ENCODE measurements at places on chromosomes 16 and 17.

DNA sequence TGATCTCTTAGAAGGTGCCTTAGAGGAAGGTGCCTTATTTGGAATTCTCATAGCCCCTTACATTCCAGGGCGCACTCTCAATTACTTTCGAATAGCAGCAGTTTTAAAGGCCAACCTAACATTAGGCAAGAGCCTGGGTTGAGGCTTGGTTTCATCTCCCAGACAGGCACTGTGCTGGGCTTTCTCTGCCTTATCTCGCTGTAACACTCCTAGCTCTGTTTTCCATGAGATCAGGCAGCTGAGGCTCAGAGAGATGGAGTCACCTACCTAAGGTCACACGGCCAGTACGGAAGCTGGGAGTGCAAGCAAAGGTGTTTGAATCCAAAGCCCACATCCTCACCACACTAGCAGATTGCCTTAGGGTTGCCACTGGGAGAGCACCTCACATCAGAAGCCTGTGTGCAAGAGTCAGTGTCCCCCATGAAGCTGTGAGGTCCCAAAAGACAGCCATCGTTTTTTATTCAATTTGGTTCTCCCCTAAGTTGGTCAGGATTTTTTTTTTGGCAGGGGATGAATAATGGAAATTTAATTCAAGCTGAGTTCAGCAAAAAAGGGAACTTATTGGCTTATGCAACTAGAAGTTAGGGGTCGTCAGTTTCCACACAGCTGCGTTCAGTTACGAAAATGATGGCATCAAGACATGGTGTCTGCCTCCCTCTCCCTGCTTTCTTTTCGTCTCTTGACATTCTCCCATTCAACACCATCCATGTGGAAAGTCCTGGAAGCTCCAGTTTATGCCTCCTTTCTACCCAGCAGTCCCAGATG lies 206.4 kb downstream of the KATNIP start:
- no peak for DNase-seq

- no peak for DNase-seq
These were observed 35.8 kb downstream of the NF1 start for GRCh38 chr17:31130286-31131224.

DNA sequence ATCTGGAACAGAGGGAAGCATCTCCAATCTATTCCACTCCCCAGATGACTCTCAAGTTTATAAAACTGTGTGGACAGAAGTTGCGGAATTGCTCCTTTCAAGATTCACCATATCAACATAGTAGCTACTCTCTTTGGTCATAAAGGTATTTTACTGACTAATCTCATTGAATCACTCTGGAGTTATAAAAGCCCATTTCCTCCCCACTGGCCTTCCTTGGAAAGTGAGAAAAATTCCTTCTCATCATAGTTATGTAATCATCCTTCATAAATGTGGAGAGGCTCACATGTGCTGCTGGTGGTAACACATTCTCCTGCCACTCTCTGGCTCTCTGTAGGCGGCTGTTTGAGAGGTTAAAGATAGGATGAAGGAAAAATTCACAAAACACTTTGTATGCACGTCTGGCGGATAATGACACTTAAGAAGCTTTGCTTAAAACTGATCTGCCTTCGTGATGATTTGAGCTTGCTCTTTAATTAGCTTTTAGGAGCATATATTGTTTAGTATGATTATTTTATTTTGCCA lies 1034.0 kb upstream of the EEF2KMT start:
- DNase-seq = no peak

DNA sequence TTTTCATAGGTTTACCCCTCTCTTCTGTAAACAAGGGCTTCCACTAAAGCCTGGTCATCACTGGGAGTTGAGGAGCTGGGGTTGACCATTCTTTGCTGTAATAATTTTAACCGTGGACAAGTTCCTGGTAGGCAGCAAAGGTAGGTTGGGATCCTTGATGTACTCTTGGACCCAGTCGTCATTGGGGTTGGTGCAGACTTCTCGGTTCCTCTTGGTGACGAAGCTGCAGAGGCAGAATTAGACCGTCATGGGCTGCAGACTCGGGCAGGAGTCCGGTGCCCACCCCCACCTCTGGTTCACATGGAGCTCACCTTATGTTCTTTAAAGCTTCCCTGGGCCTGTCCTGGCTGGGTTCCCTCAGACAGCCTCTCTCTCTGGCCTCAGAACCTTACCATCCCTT lies 3.8 kb downstream of the CCL16 start:
- no peak for DNase-seq

DNA sequence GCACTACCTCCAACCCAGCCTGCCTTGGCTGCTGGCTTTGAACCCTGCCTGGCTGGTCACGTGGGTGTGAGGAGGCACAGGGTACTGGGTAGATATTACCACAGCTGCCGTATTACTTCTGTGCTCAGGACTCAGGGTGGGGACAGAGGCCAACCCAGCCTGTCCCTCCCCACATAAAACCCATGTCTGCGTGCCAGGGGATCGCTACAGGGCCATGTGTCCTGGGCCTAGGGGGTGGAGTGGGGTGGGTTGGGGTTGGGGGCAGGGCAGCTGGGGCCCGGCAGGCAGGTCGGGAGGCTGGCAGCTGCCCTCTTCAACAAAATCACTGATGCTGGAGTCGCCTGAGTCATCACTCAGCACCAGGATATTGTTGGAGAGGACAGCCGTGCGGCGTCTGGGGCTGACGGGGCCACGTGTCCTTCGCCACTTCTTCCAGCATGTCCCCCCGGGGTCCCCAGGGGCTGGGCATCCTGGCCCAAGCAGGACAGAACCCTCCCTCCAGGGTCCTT lies 39.7 kb upstream of the PVALEF start:
- DNase-seq = peak; percentile 62

- no peak for DNase-seq
These were observed 27.0 kb downstream of the ADGRG5 start for GRCh38 chr16:57569306-57569946.

GRCh38 chr17:53627511-53627910 lies 195.2 kb upstream of the KIF2B start:
- DNase-seq = no peak

DNA sequence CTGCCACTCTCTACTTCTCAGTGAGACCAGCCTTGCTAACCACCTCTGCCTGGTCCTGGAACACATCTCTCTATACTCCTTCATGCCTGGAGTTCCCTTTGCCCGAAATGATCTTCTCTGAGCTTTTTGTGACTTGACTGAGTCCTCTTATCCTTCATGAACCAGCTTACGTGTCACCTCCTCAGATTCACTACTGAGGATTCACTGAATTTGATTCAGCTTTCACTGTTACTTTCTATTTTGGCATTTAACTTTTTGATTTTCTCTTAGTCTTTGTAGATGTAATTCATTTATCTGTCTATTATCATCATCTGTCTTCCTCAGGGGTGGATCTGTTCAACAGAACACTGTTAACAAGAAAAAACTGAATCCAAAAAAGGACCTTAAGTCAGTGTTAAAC lies 95.6 kb downstream of the RPGRIP1L start:
- DNase-seq = no peak

DNA sequence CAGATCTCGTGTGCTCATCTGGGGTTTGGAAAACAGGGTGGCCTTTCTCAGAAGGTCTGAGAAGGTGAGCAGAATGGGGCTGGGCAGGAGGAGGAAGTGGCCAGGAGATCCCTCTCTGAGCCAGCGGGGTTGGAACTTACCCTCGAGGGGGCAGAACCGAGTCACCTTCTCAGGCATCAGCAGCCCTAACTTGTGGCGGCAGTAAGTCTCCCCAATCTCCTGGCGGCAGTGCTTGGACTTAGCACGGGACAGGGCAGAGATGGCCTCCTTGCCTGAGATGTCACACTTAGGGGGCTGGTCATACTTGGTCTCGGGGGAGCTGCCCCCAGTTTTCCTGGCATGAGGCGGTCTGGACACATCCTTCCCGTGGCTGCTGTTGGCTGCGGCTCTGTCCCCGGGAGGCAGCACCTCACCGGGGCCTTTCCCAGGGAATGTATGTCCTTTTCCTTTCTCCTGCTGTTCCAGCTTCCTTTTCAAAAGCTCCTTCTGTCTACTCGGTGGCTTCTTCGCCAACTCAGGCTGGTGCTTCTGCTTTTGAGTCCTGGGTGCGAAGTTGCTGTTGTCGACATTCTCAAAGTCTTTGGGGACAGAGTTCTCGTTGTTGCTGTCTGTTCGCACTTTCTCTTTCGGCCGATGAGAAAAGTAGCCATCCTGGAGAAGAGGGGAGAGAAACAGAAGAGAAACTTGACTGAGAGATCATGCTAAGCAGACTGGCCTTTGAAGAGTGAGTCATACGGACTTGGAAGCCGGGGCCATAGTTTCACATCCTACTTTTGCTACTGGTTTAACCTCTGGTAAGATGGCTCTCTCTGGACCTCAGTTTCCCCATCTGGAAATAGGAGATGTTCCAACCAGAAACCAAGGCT lies 211.7 kb downstream of the XYLT1 start:
- no peak for DNase-seq

DNA sequence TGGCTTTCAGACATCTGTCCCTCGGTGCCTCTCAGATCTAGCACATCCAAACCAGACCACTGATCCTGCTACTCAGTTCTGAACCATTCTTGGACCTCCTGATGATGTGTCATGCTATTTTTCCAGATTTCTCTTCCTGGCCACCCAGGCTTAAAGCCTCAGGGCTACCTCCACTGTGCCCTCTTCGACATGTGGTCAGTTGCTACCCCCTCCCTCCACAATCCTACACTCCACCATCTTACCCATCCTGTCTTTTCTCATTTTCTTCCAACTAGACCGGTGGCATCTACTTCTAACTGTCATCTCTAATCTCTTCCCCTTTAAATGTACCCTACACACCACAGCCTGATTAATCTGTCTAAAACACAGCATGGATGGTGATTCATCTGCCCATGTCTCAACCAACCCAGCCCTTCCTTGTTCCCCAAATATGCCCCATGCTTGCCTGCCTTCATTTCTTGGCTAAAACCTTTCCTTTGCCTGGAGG lies 478.6 kb downstream of the SLC39A11 start:
- no peak for DNase-seq

DNA sequence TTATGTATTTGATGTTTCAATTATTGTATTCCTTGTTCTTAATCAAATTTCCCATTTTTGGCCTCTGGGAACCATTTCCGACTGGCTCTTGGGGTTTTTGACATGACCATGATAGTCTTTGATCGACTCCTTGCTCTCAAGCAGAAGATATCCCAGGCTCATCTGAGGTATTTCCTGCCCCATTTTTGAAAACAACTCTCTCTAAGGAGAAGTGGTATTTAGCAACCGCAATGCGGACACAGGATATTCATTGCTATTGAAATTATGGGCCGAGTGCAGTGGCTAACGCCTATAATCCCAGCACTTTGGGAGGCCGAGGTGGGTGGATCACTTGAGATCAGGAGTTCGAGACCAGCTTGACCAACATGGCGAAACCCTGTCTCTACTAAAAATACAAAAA lies 5.5 kb downstream of the TANGO6 start:
- DNase-seq = no peak

- no peak for DNase-seq
These were observed 212.3 kb upstream of the SDK2 start for GRCh38 chr17:73856556-73856955.

- DNase-seq = no peak
These were observed 16.2 kb downstream of the ZNF276 start for GRCh38 chr16:89737341-89738071.

- peak; percentile 26 for DNase-seq
These were observed 1.7 kb downstream of the SLC22A31 start for GRCh38 chr16:89198417-89199240.

DNA sequence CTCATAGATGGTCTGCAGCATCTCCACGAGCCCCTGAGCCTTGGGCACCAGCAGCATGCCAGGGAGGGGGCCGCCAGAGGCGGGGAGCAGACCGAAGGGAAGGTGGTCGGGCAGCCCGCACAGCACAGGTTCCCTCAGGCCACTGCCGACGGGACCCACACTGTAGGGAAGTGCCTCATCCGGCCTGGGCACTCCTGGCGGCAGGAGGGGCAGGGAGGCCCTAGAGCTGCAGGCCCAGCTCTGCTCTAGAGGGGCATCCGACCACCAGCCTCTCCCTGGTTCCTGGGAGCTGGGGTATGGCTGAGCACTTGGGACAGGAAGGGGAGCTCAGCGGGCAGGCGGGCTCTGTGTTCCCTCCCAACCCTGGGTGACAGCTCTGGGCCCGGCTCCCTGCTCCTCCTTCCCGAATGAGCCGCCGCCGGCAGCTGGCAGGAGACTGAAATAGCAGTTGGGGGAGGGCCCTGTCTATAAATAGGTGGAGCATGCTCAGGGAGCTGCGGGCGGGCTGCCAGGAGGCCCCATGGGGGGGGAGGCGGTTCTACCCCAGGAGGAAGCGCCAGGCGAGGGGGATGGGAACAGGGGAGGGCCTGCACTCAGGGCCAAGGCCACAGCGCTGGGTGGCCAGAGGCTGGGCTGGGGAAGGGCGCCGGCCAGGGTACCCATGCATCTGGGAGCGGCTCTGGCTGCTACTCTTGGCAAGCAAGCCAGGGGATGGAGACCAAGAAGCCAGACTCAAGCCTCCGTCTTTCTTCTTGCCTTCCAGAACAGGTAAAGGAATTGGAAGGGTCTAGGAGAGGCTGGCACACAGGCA lies 12.4 kb downstream of the HDAC5 start:
- DNase-seq = peak; percentile 96

GRCh38 chr17:50556803-50557202 lies 3.7 kb upstream of the CACNA1G start:
- peak; percentile 60 for DNase-seq

DNA sequence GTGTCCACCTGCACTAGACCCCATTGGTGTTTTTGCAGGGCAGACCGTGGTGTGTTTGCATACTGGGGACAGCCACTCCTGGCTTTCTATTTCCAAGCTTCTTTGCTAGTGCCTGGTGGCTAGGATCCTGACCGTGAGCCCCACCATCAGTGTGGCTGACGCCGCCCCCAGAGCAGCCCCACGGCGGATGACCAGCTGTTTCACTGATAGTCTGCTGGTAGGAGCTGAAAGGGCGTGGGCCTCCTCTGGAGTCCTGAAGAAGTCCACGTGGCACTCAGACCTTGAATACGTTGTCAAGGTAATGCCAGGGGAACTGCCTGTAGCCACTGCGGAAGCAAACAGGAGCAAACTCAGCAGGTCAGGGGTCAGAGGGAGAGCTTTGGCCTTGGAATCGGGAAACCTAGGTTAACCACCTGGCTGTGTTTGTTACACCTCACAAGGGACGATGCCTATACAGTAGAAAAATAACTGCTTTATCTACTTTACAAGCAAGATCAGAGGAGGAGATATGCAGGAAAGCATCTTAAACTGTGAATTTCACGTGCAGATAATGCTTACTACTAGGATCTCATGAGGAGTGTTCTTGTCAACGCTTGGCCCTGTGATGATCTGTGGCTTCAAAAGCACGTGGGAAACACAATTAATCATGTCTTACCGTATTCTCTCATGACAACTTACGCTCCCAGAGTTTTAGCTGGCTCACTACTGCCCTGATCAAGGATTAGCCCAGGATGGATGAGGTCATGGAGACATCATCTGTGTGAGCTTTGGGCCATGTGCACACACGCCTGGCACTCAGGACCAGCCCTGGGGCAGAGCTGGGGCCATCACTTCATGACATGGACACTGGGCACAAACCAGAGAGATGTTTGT lies 30.3 kb downstream of the ALDH3A2 start:
- DNase-seq = no peak

All from right hindlimb (tissue), 1 donor.